ENCODE measurements at places on chromosomes 1 and 21.

- no peak for DNase-seq
Measured at GRCh38 chr1:62333441-62333840, 14.2 kb upstream of the KANK4 start.

DNA sequence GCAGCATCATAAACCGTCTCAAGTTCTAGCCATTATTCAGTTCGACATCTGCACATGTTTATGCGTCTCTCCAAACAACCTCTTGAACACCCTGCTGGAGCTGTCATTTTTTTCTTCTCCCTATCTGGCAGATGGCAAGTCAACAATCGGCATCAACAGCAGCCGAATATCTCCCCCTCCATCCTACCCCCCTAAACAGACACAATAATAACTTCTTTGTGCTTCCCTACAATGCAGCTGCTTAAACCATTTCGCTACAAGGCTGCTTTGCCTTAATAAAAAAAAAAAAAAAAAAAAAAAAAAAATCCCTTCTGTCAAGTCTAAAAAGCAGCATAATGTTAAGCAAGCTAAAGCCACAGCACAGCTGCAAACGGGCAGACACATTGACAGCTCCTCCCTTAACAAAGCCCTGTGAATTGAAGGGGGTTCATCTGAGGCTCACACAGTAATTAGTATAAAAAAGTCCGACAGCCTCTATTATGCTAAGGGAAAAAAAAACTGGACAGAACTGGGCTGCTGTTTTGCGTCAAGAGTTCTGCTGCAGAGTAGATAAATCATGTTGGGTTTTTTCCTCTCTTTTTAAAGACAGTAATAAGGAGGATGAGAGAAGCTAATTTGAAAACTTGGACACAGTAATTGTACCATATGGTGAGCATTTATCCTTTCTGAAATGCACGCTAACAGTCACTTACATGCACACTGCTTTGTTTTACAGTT is 136.4 kb downstream of the AKT3 start:
- peak; percentile 95 for DNase-seq

DNA sequence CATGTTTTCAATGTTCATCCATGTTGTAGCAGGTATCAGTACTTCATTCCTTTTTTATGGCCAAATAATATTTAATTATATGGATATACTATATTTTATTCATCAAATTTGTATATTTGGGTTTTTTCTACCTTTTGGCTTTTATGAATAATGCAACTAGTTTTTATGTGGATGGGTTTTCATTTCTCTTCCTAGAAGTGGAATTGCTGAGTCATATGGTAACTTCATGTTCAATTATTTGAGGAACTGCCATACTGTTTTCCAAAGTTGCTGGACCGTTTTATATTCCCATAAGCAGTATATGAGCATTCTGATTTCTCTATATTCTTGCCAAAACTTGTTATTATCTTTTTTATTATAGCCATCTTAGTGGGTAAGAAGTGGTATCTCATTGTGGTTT is 16.0 kb downstream of the CFAP57 start:
- DNase-seq, result no peak

- DNase-seq, result no peak
Measured at GRCh38 chr1:51578383-51579109, 38.3 kb upstream of the OSBPL9 start.

- no peak for DNase-seq
Measured at GRCh38 chr1:33378976-33379375, 51.9 kb downstream of the PHC2 start.

DNA sequence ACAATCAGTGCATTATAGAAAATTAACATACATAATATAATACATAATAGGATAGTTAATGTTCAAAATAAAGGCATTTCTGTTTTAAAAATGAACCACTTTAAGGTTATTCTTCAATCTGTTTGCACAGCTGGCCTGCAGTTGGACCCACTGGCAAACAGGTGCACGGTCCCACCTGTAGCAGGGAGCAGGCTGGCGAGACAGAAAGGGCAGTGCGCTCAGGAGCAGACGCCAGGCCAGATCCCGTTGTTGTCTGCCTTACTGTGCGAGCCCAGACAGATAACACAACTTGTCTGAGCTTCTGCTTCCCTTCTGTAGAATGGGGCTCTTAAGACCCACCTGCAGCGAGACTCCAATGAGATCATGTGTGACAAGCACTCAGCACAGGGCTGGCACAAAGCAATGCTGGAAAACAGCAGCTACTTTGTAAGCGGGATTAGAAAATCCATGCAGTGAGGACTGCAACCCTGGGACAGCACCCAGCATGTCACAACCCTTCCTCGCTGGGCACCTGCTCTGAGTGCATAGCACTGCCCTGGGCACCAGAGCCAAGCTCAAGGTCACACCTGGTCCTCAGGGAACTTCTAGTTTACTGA is 33.5 kb downstream of the VPS26C start:
- no peak for DNase-seq

- DNase-seq, result no peak
Measured at GRCh38 chr1:230975636-230976035, 3.0 kb downstream of the TTC13 start.

DNA sequence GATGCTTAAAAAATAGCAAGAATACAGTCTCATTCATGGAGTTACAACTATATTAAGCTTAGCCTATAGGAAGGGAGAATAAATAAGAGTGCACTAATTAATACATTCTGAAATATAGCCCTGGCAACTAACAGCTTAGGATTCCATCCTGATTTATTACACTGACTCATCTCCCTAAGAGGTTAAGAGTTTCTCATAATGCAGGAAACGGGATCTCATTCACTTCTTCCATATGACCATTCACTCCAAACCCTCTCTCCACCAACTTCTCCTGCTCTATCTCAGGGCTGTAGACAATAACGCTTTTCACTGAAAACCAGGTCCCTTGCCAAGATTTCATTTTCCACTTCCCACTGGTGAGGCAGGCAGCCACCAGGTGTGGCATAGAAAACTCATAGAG is 168.5 kb upstream of the PLD5 start:
- DNase-seq, result no peak

DNA sequence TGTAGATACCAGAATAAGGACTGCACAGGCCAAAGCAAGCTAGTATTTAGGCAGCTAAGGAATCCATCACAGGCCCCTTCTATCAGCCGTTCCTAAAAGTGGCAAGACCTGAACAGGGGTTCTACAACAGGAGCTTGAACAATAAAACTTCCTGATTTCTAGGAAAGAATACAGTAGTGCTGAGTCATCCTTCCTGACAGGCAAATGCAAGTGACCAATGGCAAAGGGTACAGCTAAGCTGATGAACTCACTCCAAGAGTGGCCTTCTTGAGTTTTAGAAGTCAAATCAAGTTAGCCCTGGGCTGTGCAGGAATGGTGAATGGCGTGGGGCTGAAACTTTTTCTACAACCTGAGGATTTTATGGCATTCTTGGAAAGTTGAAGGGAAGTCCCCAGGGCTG is 112.9 kb downstream of the GREM2 start:
- DNase-seq, result no peak

Measured in NCI-H1436 (cell line).